Substantia nigra (tissue), 51 donors: ENCODE measurements at places on chromosomes 13 and 19.

DNA sequence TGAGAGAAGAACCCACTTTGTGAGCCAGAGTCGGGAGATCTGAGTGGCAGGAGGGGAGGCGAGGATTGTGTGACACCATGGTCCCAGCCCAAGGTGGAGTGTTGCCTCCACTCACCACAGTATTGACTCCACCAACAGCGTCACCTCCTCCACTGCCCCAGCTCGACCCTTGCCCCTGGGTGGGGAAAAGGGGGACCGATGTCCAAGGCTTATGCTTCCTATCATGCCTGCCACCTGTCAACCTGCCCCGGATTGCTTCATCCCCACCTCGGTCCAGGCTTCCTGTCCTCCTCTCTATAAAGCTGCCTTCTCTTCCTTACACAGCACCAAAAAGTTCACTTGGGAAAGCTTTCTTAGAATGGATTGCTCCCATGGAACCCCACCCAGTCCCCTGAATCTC lies 7.4 kb downstream of the DMKN start:
- no peak for DNase-seq

DNA sequence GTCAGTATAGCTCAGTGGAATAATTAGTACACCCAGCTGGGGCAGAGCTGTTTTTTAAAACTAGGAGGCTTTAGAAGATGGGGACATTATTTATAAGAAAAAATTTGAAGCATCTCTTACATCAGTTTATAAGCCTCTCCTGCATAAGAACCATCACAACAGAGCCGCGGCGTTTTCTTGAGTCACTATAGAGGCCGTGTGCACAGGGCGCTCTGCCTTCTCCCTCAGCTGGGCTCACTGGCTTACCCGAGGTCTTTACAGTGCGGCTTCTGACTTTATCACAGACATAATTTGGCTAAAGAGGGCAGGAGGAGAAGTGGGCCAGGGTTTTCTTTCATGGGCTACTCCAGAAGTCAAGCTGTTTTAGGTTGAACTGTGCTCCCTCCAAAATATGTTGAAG lies 135.5 kb upstream of the RNF113B start:
- DNase-seq = no peak

DNA sequence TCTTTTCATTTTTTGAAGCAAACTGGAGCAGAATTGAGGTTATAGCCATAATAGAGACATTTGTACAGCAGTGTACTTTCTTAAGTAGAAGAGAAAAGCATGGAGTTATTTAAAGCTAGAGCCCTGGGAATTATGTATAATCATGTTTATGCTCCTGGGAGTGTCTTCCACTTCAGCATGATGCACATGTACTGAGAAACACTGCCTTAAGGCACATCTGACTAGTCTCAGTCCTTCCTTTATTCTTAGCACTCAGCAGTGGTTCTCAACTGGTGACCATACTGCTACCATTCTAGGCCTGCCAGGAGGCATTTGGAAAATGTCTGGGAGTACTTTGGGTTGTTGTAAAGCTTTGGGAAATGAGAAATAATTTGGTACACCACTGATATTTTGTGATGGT lies 45.8 kb downstream of the VWA8 start:
- no peak for DNase-seq

DNA sequence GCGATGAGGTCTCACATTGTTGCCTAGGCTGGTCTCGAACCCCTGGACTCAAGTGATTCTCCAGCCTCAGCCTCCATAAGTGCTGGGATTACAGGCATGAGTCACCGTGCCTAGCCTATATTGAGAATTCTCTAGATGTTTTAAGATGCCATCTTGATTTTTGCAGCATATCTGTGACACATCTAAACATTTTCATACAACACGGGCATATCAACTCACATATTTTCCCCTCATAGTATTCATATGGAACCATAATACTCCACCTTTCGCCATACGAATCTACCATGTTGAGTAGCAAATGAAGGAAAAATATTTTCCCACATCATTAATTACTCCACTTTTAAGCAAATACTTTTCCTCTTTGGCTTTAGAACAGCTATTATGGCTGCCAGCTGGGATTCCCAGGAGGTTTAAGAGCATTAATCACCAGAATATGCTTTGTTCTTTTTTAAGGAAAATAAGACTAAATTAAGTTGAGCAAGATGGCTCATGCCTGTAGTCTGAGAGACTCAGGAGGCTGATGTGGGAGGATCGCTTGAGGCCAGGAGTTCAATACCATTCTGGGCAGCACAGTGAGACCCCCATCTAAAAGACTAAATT lies 56.9 kb upstream of the GTF2F2 start:
- no peak for DNase-seq

DNA sequence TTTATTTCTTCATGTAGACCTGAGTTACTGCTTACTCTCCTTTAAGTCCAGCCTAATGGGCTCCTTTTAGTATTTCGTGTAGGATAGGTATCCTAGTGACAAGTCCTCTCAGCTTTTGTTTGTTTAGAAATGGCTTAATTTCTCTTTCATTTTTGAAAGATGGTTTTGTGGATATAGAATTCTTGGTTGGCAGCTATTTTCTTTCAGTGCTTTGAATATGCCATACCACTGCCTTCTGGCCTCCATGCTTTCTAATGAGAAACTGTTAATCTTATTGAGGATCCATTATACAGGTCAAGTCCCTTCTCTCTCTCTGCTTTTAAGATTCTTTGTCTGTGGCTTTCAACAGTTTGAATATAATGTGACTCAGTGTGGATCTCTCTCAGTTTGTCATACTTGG lies 46.8 kb upstream of the SACS start:
- DNase-seq = no peak

- DNase-seq = peak; percentile 63
Measured at GRCh38 chr19:30227661-30228112, 144.5 kb upstream of the ZNF536 start.

DNA sequence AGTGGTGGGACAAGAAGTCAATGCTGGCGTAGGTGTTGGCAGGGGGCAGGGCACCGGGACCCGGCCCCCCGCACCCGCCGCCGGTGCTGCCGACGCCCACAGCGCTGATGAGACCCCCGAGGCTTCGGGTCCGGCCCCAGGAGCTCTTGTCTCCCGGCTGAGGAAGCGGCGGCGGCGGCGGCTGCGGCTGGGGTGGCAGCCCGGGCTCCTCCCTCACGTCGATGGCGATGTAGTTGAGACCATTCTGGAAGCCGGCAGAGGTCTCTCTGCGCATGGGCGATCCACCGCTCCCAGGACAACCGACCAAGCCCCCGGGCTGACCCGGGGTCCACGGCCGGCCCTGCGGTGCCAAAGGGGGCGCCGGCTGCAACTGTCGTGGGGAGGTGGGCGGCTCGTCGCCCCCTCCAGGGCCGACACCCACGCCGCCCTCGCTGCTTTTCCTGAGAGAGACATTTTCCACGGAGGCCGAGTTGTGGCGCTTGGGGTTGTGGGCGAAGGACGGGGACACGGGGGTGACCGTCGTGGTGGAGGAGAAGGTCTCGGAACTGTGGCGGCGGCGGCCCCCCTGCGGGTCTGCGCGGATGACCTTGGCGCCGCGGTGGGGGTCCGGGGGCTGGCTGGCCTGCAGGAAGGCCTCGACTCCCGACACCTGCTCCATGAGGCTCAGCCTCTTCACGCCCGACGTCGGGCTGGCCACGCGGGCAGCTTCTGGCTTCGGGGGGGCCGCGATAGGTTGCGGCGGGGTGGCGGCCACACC lies 4.1 kb downstream of the IRS2 start:
- DNase-seq = no peak

GRCh38 chr13:67303661-67304333 lies 73.7 kb upstream of the PCDH9 start:
- DNase-seq = no peak

GRCh38 chr13:89402211-89402610 lies 1731.0 kb downstream of the SLITRK5 start:
- no peak for DNase-seq

DNA sequence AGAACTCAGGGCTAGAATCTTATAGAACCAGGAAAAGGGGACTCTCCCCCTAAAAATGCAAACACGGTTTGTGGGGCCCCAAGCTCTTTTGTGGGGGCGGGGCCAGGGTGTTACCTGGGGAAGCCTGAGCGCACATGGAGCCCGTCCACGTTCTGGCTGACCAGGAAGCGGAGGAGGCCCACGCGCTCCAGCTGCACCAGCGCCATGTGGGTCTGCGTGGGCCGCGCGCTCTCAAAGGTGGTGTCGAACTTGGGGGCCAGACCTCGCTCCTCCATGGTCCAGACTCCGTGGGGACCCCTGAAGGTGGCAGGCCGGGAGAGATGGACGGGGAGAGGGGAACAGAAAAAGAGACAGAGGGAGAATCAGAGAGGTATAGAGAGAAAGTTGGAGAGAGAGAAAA lies 3.4 kb downstream of the SIRT6 start:
- DNase-seq = no peak

DNA sequence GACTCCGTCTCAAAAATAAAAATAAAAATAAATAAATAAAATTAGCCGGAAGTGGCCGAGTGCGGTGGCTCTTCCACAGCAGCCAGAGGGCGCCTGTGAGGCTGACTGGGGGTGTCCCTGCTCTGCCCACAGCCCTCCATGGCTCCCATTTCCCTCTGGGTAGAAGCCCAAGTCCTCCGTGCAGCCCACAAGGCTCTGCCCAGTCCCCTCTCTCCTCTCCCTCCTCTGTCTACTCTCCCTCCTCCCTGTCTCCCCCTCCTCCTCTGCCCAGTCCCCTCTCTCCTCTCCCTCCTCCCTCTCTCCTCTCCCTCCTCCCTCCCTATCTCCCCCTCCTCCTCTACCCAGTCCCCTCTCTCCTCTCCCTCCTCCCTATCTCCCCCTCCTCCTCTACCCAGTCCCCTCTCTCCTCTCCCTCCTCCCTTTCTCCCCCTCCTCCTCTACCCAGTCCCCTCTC lies 20.4 kb downstream of the MISP start:
- DNase-seq = no peak

- no peak for DNase-seq
Measured at GRCh38 chr19:56310462-56310861, 4.2 kb downstream of the ZSCAN5A start.

- DNase-seq = peak; percentile 99
Measured at GRCh38 chr19:49641688-49642491, at the start of gene SCAF1. Gene SCAF1, plus strand, starts transcription at chr19:49642209. Its CDS starts 2,818 bp downstream, at chr19:49645027.

GRCh38 chr13:75910591-75910990 lies 274.5 kb downstream of the LMO7 start:
- no peak for DNase-seq

DNA sequence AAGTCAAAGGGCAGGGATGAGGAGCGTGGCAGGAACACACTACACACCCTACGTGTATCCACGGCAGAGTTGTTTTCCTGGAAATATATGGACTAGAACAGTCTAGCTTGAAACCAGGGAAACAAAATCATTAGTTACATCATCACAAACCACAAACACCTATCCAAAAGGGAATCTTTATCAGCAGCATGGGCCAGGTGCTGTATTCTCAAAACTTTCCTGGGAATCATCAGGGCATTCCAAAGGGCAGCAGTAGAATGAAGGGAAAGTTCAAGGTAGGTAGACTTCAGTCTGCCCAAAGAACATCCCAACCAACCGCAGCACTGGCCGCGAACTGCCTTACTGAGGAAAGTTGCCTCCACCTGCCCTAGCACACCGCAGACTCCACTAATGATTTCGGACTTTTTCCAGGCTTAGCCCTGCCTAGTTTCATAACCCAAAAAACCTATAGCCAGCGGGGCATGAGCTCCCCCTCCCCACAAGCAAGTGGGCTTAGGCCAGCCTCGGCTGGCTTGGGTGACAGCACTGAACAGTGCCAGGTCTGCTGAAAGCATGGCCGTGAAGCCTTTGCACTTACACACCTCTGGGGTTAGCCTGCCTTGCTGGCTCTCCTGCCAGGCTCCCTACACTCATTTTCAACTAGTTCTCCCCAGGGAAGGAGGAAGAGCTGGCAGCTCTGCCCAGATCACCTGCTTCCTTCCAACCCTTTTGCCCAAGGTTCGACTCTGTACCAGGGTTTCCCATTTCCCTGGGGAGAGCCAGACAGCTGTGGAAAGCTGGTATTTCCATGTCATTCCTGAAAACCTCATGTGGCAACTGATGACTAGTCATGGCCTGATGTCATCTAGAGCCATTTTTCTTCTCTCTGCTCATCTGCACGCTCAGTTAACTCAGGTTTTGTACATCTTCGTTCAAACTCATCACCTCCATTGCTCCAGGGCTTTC lies 77.3 kb upstream of the UBAC2 start:
- DNase-seq = no peak

DNA sequence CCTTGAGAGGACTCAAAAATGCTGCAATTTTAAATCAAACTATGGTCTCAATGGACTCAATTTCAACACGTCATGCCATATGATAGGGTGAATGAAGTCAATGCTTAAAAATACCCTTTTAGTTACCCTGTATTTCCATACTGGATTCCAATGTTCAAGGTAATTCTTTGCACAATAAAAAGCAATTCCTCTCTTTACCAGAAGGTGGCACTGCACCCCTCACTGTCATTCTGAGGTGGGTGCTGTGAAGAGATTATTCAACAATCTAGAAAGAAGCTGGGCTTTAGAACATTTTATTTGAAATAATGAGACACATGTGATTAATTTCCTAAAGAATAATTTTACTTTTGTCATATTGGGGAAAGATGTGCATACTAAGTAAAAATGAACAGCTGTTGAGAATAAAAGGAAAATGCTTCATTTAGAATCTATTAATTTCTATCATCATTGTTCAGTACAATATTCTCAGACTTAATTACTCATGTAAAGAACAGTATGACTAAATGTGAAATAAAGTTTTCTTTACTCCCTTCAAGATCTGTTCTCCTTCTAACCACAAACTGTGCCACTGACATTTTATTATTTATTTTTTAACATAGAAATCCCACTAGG lies 789.1 kb downstream of the GPC5 start:
- no peak for DNase-seq

GRCh38 chr19:39403331-39404312 lies 3.0 kb upstream of the ZFP36 start:
- DNase-seq = peak; percentile 79

GRCh38 chr19:4695224-4695731 lies 25.1 kb upstream of the MYDGF start:
- DNase-seq = peak; percentile 63
